Psoas muscle (tissue), 8 donors: ENCODE measurements at places on chromosomes 11 and 22.

DNA sequence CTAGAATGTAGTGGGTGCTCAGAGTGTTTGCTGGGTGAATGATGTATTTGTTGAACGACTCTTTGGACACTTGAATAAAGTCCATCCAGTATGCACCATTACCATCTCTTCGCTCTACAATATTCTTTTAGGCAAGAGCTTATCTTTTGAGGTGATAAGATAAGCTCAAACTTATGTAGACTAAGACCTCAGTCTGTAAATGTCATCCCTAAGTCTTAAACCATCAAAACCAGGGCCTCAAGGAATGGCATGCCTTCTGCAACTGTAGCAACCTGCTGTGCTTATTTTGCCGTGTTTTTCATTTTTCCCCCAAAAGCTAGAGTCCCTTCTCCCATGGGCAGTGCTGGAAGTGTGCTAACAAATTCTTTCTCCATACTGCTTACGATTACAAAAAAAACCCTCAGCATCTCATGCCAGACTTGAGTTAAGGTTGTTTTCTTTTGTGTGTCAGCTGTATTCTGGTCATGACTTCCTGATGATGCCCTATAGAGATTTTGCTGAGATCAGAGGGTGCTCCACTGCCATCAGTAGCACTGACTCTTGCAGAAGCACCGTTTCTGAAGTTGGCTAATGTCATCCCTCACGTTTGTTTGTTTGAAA is 27.8 kb downstream of the LIMK2 start:
- H3K4me3 ChIP-seq: no peak overlapping the region
- H3K27ac ChIP-seq: no peak overlapping the region
- H3K36me3 ChIP-seq: peaks cover 4% of the 10 kb centered on the region
- no peak for DNase-seq

- peaks cover 1% of the 10 kb centered on the region for H3K27me3 ChIP-seq
- H3K4me3 ChIP-seq: no peak overlapping the region
- no peak overlapping the region for H3K27ac ChIP-seq
- DNase-seq: no peak
- no peaks in the 10 kb centered on the region for H3K36me3 ChIP-seq
Observed at GRCh38 chr11:120649316-120649715, 137.8 kb downstream of the GRIK4 start.

GRCh38 chr22:31968022-31968421 is 23.7 kb downstream of the YWHAH start:
- peaks cover 5% of the 10 kb centered on the region for H3K4me1 ChIP-seq
- no peaks in the 10 kb centered on the region for H3K27me3 ChIP-seq
- no peak overlapping the region for H3K4me3 ChIP-seq
- no peak overlapping the region for H3K27ac ChIP-seq
- DNase-seq: no peak
- H3K36me3 ChIP-seq: no peaks in the 10 kb centered on the region

DNA sequence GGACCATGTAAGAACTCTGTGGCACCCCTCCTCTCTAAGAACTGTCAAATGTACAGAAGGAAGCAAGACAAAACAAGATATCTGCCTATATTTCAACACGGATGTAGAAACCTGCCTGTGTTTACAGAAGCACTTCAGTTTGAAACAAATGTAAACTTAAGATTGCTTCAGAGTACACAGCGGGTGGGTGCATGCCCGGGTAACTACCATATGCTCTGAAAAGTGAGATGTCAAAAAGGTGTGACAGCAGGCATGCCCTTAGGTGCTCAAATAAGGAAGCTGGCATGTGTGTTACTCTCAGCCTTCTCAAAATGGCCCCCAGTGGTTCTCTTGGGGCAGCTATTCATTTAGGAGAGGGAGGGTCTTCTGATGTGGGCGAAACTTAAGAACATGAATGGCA is 5.2 kb downstream of the ACP2 start:
- no peak for DNase-seq
- peaks cover 9% of the 10 kb centered on the region for H3K4me1 ChIP-seq
- no peak overlapping the region for H3K27ac ChIP-seq
- peaks cover 92% of the 10 kb centered on the region for H3K36me3 ChIP-seq
- H3K4me3 ChIP-seq: no peak overlapping the region
- H3K27me3 ChIP-seq: no peaks in the 10 kb centered on the region

- DNase-seq: no peak
- H3K4me3 ChIP-seq: peak overlapping the region; percentile 62
- H3K4me1 ChIP-seq: peaks cover 37% of the 10 kb centered on the region
- peak overlapping the region; percentile 53 for H3K27ac ChIP-seq
- no peaks in the 10 kb centered on the region for H3K27me3 ChIP-seq
Observed at GRCh38 chr22:46575911-46576555, 38.6 kb upstream of the CELSR1 start.

DNA sequence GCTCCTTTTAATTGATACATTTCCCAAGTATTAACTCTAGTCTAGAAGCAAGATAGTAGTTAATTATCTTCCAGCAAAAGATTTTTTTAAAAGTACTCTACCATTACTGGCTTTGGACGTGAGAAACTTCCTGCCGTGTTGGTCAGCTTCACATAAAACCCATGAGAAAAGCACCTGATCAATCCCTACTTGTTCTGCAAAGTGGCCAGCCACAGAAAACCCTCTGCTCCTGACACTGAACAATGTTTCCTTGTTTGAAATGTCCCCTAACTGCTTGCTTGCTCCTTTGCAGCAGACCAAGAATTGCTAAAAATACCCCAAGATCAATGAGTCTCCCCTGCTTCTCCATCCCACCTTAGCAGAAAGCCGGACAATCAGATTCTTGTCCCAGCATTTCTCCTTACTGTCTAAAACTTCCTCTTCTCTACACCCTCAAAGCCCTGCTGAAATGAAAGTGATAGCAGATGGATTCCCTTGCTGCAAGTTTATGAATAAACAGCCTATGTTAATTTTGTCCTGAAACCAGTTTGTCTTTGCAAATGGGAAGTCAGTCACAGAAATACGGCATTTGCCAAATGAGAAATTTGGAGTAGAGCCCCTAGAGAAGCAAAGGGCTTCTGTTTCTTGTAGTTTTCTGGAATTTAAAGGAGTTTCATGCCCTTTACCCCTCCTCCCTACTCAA is 207.1 kb upstream of the ARHGAP20 start:
- no peak overlapping the region for H3K27ac ChIP-seq
- no peak overlapping the region for H3K4me3 ChIP-seq
- H3K36me3 ChIP-seq: no peaks in the 10 kb centered on the region
- H3K4me1 ChIP-seq: no peaks in the 10 kb centered on the region

- DNase-seq: no peak
- no peak overlapping the region for H3K27ac ChIP-seq
- no peak overlapping the region for H3K4me3 ChIP-seq
- no peaks in the 10 kb centered on the region for H3K27me3 ChIP-seq
- H3K36me3 ChIP-seq: no peaks in the 10 kb centered on the region
Observed at GRCh38 chr11:44607987-44608386, 42.5 kb downstream of the CD82 start.
